ENCODE measurements at places on chromosomes 12 and 14. TPM values are rescaled to one million over a fixed set of nuclear protein-coding genes. Genes with fewer than 3 reads are reported as not detected.

CD4 gene
- total RNA-seq: 1.6 TPM

KRT2 gene
- total RNA-seq: not detected

LTBP2 gene
- 0.11 TPM for total RNA-seq

EMP1 gene
- 20.9 TPM for total RNA-seq

HOXC9 gene
- not detected for total RNA-seq

P2RX7 gene
- 5.0 TPM for total RNA-seq

TGM1 gene
- total RNA-seq: 2.6 TPM

WSCD2 gene
- not detected for total RNA-seq

AQP6 gene
- total RNA-seq: not detected

E2F7 gene
- total RNA-seq: 7.2 TPM

CAPZA3 gene
- not detected for total RNA-seq

MAP3K9 gene
- total RNA-seq: 5.7 TPM

RALGAPA1 gene
- 24.0 TPM for total RNA-seq

CLEC4A gene
- 0.46 TPM for total RNA-seq

CEP290 gene
- total RNA-seq: 16.5 TPM

SLC17A8 gene
- not detected for total RNA-seq

SLC38A4 gene
- total RNA-seq: not detected

IAPP gene
- total RNA-seq: not detected

ANG gene
- 0.99 TPM for total RNA-seq

GPRC5D gene
- not detected for total RNA-seq

PRICKLE1 gene
- not detected for total RNA-seq

TROAP gene
- 42.7 TPM for total RNA-seq

TAC3 gene
- total RNA-seq: 0.27 TPM

LUM gene
- total RNA-seq: not detected

IGF1 gene
- 0.80 TPM for total RNA-seq

EML5 gene
- 3.9 TPM for total RNA-seq

PRB4 gene
- total RNA-seq: not detected

DYRK2 gene
- 31.3 TPM for total RNA-seq

FGF23 gene
- not detected for total RNA-seq

STXBP6 gene
- 0.34 TPM for total RNA-seq

SLIRP gene
- 171 TPM for total RNA-seq

GALNT16 gene
- 0.19 TPM for total RNA-seq

COCH gene
- total RNA-seq: 3.1 TPM

NRXN3 gene
- not detected for total RNA-seq

RTL1 gene
- not detected for total RNA-seq

SLC2A14 gene
- total RNA-seq: 0.17 TPM

C12orf50 gene
- not detected for total RNA-seq

KRT82 gene
- not detected for total RNA-seq

CD27 gene
- 133 TPM for total RNA-seq

RNF41 gene
- 40.2 TPM for total RNA-seq
